ENCODE measurements at places on chromosomes 5 and 9.

DNA sequence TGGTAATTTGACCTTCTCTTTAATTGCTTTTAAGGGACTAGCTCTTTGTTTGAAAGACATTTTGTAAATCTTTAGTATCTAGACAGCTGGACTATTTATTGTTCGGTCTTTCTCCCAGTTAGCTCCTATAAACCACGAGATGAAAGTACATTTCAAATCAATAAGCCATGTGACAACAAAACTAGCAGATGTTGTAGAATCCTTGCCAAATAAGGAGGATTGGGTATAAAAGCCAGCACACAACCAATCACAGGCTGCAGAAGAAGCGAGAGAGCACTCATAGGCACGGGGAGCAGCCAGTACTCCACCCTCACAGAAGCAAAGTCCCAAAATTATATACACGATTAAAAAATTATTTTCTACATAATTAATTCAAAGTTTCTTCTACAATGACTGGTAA is 8.1 kb upstream of the OMD start:
- DNase-seq: no peak

DNA sequence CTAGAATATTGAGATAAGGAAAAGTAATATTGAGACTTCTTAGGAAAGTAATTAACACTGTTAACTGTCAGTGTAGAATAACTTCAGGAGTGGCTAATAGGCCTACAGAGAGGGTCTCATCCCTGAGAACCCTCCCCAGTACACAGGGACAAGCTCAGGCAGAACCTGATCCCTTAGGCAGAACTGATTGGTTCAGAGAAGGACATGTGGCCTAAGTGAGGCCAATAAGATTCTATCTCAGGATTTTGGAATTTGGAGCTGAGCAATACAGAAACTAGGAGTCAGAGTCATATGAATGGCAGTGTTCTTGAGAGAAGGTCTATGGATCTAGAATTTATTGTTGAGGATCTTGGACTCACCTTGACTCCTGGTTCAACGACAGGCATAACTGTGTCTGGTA is 10.9 kb upstream of the UBLCP1 start:
- no peak for DNase-seq

DNA sequence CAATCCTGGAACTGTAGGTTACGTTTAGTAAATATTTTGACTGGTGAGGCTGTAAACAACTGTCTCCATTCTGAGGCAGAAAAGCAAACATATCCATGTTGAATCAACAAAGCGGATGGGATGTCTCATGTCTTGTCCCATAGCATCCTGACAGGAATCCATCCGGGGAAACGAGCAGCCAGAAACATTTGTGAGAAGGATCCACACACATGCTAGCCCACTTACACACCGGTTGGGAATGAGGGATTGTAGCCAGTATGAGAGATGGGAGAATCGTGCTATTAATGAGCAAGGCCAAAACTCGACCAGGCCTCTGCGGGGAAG is 117.5 kb downstream of the FSTL4 start:
- no peak for DNase-seq

GRCh38 chr9:2599896-2600295 is 21.7 kb upstream of the VLDLR start:
- no peak for DNase-seq

GRCh38 chr9:131649646-131650045 is 90.2 kb downstream of the RAPGEF1 start:
- DNase-seq: no peak

DNA sequence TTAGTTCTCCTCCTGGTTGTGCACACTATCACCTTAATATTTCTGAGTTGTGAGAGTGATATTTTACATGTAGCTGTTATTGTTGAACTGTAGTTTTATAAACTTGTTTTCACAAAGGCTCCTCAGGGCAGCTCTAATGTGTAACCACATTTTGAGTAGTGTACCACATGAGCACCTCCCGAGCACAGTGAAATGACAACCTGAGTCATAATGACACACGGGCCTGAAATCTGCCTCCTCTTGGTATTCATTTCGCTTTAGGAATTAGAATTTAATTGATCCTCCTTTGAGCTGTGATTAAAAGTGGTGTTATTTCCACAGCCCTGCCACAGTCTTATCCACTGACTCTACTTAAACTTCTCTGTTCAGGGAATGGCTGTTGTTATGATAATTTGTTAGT is 7.9 kb downstream of the MTRR start:
- no peak for DNase-seq

DNA sequence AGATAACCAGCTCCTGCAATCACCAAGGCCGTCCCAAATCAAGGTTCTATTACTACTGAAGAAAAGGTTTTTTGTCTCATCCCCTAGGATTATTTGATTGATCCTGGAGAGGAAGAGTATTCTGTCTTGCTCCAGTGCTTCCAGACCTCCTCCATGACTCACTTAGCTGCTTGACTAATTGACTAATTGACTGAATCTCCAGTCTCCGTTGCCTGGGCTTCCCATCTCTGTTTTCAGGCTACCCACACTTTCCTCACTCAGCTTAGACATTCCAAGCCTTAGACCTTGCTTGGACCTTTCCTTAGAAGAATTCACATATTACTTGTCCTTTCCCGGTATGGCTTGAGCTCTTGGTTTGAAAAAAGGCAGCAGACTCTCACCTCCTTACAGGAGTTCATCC is 60.6 kb downstream of the FRMD3 start:
- DNase-seq: no peak

DNA sequence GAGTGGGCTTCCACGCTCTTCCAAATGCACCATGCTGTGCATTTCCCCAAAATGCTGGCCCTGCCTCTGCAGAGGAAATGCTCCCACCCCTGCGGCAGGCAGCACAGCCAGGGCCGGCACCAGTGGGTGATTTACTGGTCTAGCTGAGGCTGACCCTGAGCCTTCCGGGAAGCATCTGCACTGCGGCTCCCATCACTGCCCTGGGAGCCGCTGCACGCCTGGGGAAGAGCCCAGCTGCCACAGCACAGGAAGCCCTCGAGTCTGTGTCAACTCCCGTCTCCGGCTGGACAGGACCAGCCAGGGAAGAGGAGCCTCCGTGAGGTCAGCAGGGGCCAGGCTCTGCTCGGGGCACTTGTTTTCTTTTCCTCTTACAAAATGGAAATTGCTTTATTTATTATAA is 25.1 kb upstream of the EEIG1 start:
- no peak for DNase-seq

- DNase-seq: peak; percentile 48
Observed at GRCh38 chr9:125747053-125747764, at the start of gene PBX3. TSS of gene PBX3 (plus strand) at chr9:125747373.

GRCh38 chr5:159734366-159734765 is 181.9 kb upstream of the ADRA1B start:
- no peak for DNase-seq

DNA sequence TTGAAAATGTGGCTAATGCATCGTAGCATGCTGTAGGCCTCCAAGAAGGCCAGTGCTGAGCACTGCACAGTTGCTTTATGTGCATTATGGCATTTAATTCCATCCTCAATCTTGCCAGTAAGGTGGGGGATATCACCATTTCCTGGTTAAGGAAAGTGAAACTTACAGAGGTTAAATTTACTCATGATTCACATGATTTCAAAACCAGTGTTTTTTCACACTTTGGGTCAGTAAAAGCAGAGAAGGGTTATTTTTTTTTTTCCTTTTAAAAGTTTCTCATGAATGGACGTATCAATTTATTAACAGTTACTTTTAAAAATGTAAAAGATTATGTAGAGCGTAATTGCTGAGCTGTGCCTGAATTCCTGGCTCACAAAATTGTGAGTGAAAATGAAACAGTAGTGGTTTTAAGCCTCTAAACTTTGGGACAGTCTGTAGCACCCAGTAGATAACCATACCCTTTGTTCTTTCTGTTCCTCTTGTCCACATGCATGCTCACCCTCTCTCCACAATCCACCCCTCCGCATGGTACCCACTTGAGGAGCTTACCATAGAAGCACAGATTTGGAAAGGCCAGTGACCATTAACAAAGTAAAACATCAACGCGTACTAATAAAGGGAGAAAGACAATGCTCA is 21.2 kb downstream of the MAST4 start:
- no peak for DNase-seq

GRCh38 chr5:179818746-179819295 is 1.9 kb upstream of the SQSTM1 start:
- DNase-seq: peak; percentile 60

GRCh38 chr5:20601678-20602100 is 613.7 kb upstream of the CDH18 start:
- no peak for DNase-seq

DNA sequence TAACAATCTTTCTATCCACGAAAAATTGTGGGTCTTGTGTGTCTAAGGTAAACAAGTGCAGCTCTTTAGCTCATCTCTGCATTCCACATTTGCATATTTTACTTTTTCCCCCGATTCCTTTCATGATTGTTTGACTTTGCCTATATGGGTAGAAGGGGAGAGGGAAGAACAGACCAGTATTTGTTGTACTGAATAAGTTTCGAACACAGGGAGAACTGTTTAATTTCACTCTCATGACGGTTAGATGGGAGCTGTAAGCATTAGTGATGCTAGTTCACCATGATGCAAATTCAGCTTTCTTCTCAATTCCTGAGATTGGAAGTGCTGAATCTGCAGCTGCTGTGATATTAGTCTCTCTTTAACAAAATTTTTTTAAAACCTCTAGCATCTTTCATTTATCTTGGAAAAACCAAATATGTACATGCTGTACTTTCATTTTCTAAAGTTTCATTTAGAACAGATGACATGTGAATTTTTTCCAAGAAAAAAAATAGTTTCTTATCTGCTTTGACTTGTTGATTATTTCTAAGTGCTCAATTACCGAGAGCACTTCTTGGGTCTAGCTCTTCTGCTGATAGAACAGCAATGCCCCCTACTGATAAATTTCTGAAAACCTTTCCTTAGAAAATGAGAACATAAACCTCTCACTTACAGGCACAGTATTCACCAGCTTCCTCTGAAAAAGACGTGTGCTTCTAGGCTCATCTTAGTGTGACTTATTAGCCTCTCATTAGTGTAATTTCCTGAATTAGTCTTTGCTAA is 149.5 kb downstream of the BAAT start:
- DNase-seq: no peak

DNA sequence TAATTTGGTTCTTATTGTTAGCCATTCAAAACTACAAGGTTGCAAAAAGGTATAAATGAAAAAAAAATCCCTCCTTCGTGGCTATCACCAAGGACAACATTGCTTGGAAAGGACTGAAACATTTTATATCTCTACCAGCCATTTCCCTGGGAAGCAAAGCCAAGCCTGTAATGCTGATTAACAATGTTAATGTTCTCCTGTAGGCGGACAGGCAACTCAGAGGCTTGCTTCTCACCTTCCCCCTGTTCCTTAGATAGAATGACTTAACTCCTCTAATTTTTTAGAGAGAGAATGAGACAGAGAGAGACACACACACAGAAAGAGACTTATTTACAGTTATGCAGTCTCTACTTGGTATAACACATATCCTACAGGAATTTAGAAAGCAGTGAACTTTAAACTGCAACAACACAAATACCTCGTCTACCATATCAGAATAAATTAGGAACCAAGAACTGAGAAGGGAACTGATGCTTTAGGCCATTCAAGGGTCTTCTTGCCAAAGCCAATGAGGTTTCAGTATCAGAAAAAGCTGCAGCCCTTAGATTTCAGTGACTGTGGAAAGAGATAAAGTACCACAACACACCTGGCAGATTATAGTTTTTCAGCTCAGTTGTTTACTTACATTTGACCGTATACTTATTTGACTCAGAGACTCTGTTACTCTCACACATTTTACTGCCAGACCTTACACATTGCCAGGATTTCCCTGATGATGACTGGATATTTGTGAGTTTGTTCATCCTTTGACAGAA is 20.9 kb upstream of the MAN2A1 start:
- no peak for DNase-seq
